Posterior vena cava (tissue), 2 donors: ENCODE measurements at places on chromosomes 3 and 15. TPM values are rescaled to one million over a fixed set of nuclear protein-coding genes. Genes with fewer than 3 reads are reported as not detected.

The SKOR1 gene
- 0.51 TPM for total RNA-seq

The CASR gene
- not detected for total RNA-seq

The HAUS2 gene
- 16.1 TPM for total RNA-seq

The LYZL4 gene
- not detected for total RNA-seq

The GOLGA8G gene
- total RNA-seq, result not detected

The ARPIN gene
- total RNA-seq, result 24.7 TPM

The SAMMSON gene
- 0.28 TPM for total RNA-seq

The STXBP5L gene
- total RNA-seq, result 0.23 TPM

The TMCO5A gene
- not detected for total RNA-seq

The ZNF717 gene
- 11.8 TPM for total RNA-seq

The CLDN1 gene
- total RNA-seq, result 1.1 TPM

The TIGIT gene
- 0.60 TPM for total RNA-seq

The MAGI1 gene
- total RNA-seq, result 31.5 TPM

DNA sequence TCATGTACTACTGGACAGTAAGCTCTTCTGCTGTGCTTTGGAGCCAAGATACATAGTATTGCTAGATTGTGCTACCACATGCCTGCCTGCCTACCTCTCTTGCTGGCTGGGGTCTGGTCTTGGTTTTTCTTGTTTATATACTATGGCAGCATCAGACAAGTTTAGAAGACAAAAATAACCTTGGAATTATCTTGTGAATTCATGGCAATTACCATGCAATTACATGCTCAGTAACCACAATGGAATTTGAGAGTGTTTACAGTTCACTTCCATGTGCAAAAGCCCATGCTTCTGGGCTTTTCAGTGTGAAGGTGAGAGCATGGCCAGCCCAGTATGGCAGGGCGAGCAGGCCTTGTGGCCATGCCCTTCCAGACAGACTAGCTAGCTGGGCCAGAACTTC is 48.0 kb upstream of the C15orf61 start:
- no peak for DNase-seq

GRCh38 chr15:88878720-88879184 is 16.6 kb downstream of the HAPLN3 start:
- no peak for DNase-seq

DNA sequence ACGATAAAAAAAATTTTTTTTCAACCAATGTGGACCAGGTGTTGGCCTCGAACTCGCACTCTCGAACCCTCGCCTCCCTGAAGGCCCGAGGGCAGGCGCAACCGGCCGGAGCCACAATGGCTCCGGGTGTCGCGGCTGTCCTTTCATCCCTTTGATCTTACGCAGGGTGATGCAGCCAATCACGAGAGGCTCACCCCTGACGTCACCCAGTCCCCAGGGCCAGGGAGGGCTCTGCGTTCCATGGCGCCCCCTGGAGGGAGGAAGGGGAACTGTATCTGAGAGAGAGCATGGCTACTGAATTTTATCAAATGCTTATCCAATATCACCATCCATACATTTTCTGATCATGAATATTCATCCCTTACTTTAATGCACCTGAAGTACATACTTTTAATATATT is 15.4 kb upstream of the GMNC start:
- DNase-seq, result no peak

DNA sequence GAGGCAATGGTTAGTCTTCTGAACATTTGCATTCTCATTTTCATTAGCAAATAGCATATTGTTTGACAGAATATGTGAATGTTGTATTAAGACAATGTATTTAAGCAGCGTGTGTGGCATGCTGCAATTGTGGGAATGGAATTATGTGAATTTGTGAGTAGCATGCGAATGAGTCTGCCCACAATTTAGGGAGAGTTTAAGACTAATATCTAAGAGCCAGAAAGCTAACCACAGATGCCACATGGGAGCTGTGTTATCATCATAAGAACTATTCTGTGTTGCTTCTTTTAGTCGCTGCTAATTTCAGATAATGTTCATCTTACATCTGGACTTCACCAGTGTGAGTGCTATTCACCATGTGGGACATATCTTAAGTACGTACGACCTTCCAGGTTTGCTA is 494.5 kb downstream of the RBMS3 start:
- no peak for DNase-seq

- DNase-seq, result no peak
Measured at GRCh38 chr15:72161361-72162132, 36.0 kb downstream of the GRAMD2A start.

- DNase-seq, result no peak
Measured at GRCh38 chr15:91055548-91056331, 33.3 kb upstream of the VPS33B start.

- no peak for DNase-seq
Measured at GRCh38 chr3:1092771-1093170, at the start of gene CNTN6. TSS of gene CNTN6 (plus strand) at chr3:1093024. CDS start at chr3:1148009, 54,985 bp downstream.

DNA sequence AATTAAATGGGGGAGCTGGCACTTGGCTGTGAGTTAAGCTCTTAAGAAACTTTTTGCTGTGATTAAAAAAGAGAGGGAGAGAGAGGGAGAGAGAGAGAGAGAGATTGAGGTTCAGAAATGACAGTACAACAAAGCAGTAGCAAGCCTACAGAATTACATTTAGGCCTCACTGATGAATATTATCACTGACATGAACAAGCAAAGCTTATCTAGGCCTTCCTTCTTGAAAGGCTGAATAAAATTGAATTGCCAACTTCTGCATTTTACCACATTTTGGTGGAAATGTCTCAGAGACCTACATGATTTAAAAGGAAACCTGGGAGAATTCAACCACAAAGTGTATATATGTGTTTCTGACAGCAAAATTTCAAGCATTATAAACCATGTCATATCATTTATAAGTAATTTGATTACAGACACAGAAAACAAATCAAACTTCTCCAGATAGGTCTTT is 530.8 kb downstream of the SOX2 start:
- no peak for DNase-seq

DNA sequence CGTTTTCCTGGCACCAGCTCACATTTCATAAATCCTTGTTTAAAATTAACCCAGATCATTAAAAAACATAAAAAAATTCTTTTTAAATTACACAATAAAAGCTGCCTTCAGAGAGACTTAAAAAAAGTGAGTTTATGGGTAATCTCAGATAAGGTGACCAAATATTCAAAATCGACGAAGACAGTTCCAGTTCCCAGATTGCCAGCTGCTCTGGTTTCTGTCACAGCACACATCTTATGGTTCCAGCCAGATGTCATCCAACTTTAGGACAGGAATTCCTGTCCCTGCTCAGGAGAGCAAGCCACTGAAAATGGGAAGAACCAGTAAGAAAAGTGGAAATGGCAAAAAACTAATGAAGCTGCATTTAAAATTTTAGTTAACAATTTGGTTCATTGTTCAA is 15.8 kb upstream of the ZNF770 start:
- no peak for DNase-seq

DNA sequence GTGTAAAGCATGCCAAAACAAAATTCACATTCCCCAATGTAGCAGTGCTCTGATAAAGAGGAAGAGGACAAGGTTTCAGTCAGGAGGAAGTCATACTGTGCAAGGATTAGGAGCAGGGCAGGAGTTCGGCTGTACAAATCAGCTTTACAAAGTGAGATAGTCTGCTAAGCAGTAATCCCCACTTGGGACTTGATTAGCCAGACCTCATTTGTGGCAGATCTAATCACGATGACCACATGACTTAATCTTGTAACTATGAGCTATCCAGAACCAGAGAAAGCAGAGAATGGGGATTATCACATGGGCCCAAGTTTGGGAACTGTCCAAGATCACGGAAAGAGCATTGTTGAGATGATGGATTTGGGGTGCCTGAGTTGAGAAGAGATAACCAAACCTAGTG is 7.8 kb downstream of the DCBLD2 start:
- no peak for DNase-seq

DNA sequence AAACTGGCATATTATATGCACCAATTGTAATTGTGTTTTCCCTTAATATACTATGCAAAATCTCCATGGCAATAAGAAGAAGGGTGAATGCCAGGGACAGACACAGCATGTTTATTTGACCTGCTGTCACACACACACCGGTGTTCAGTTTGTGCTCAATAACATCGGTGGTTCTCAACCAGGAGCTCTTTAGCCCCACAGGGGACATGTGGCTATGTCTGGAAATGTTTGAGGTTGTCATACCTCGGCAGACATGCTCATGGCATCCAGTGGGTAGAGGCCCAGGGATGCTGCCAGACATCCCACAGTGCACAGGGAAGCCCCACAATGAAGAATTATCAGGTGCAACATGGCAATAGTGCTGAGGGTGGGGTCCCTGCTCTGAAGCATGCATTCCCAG is 38.2 kb downstream of the GLB1 start:
- DNase-seq, result no peak

DNA sequence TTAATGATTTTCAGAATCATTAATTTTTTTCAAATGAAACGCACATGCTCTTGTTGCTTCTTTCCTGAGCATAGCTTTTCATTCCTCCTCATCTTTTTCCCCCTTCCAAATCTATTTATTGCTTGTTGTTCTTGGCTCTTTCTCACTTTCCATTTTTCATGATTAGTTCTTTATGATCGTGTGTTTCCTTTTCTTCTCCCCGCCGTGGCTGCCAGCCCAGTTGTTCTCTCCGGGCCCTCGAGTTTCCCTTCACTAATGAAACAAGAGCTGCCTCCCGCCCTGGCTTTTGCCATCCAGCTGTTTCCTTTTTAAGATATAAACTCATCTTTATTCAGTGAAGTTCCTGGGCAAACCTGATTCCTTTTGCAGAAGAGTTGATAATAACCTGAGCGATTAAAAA is 170.2 kb upstream of the NR2F2 start:
- peak; percentile 88 for DNase-seq

DNA sequence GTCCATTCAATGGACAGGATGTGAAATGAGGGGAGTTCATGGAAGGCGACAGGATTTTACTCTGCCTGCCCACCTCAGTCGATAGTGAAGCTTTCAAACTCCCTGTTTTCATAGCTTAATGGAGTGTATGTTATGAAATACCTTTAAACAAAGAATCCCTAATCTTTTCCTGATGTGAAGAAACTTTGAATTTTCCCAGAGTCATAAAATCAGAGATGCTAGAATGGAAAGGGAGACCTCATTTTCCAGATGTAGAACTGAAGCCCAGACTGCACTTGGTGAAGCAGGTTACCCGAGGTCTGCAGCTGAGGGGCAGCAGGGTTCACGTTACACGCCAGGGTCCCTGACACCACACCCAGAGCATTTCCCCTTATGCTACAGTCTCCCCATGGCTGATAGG is 34.7 kb upstream of the LACTB start:
- no peak for DNase-seq

- DNase-seq, result no peak
Measured at GRCh38 chr3:155302891-155303290, 9.4 kb upstream of the STRIT1 start.

DNA sequence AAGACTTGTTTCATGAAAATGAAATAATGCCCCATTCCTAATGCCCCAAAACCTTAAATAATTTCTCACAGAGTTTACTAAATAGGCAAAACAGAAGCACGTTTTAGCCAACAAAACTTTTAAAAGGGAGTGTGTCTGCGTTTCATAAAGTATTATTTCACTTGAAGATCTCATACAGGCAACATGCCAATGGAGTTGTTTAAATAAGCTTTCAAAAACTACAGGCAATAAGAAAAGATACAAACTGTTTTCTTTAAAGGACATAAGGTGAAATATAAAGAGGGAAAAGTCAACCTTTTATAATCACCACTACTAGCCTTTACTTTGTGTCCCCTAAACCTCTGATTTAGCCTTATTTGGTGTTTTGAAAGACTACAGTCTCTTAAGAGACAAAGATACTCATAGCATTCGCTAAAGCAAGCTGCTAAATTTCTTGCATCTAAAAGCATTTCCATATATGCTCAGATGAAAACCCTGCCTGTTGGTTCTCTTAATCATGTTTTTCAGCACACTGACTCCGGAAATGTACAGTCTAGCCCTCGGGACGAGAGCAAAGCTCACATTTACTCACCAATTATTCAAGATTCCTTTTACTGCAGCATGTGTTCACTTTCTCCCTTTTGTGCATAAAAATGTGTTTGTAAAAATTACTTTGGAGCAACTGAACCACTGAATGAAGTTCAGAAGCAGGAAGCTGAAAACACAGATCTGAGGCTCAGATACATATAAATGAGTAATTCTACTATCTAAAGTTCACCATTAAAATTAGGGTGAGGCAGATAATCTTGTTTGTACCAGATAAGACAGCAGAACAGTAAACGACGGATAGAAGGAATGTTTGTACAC is 119.0 kb downstream of the GOLIM4 start:
- DNase-seq, result no peak

DNA sequence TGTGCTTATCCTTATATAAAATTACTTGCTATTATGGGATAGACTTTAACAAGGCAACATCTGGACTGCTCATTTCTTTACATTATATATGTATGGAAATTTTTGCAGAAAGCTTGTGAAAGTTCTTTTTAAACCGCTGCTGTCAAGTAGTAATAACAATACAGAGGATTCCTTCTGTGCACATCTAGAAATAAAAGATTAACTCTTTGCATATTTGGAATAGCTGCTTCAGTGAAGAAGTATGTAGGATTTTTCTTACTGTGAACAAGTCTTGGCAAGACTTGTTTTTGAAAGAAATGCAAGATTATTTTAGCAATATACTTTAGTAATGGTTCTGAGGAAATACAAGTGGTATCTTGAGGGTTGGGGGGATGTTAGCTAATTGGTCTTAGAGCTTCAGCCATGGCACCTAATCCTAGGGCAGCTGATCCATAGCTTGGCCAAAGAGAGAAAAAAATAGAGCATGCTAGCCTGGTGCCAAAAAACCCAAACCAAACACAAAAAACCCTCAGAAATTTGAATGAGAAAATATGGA is 4.3 kb downstream of the PRKCI start:
- no peak for DNase-seq

DNA sequence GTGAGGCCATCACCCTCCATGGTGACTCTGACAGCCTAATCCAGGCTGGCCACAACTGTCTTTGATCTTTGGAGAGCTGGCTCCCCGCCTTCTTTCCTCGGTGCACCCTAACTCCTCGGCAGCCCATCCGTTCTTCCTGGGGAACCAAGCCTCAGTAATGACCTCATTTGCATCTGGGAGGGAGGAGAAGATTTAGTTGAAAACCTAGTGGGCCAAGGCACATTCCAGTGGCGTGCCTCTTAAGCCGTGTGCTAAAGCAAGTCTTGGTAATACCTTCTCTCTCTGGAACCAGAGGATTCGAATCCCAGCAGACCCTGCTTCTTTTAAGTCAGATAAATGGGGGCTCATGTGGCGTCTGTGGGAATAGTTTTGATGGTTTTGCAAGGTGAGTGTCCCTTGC is 233.1 kb downstream of the EBLN2 start:
- DNase-seq, result no peak
